OCI-LY7 (cell line): ENCODE measurements at places on chromosomes 2 and 18. TPM values are rescaled to one million over a fixed set of nuclear protein-coding genes. Genes with fewer than 3 reads are reported as not detected.

DNA sequence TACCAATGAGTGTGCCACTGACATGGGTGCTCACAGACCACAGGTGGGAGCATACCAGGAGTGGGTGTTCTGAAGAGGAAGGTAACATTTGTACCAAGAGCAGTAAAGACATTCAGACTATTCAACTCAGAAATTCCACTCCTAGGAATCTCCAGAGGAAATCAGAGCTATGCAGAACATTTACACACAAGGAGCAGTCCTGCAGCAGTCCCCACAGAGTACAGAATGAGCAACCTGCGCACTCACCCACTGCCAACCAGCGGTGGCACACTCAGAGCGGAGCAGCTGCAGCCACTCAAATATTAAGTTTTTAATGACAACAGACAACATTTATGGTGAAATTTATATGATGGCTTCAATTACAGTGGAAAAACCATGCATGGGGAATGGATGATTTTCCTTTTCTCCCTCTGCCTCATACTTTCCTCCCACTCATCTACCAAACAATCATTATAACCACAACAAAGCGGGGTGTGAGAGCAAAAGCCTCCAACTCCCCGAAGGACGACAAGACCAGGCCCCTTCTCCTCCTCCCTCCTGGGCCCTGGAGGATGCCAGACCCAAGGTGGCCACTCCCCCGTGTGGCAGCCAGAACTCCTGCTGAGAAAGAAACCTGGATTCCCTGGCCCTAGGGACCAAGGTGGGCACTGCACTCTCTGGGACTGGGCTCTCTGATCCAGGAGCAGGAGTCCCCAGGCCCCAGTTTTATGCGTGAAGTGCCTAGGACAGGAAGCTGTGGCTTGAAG is 5.4 kb downstream of the HS6ST1 start:
- DNase-seq = no peak

DNA sequence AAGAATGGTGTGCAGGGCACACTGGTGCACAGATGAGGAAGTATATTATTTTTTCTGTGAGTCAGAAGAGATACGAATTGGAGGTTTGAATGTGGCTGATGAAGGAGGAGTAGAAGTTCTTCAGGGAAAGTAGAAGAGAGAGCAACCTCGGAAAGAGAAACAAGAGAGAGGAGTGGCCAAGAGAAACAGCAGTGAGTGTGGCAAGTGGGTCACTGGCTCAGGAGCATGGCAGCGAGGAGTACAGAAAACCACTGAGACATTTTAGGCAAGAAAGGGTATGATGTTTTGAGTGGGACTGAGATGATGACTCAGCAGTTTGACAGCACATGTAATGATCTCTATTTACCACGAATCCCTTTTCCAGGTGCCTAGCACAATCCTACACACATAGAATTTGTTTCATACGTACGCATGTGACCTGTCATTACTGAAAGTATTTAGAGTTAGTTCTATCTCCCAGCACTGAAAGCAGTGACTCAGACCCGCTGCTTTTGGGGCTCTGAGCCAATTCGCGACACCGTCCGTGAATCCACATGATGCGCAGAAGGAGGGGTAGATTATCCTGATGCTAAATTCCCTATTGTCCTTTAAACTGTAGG is 915.4 kb downstream of the DCDC2C start:
- DNase-seq = no peak

- DNase-seq = no peak
These were observed 303.7 kb downstream of the SS18 start for GRCh38 chr18:25786758-25787157.

- no peak for DNase-seq
These were observed 486.8 kb downstream of the PARD3B start for GRCh38 chr2:205032093-205032551.

DNA sequence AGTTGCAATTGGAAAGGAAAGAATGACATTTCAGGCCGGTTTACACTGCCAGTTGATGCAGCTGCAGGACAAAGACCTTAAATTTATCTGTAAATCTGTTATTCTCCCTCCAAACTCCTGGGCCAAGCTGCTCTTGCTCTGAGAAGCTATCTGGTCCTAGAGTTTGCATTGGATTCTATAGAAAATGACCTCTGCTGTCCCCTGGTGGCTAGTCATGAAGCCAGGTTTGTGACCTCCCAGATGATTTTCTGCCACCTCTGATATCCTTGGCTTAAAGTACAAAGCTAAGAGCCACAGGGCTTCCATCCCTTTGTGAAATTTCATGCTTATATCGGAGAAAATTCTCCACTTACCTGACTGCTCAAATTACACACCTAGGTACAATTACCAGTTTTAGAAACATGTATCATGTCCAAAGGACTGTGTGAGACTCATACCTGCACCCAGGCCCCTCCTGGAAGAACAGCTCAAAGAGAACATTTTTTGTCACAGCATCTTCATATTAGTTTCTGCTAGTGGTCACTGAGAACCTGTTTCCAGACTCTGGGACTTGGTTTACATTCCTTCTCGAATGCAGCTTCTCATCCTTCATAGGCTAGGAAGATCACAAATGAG is 28.9 kb upstream of the IER3IP1 start:
- DNase-seq = peak; percentile 23

Gene COLEC11
- total RNA-seq = 1.1 and 1.7 TPM in 2 replicates

GRCh38 chr2:237693291-237693994 is 66.1 kb downstream of the LRRFIP1 start:
- peak; percentile 45 for DNase-seq

DNA sequence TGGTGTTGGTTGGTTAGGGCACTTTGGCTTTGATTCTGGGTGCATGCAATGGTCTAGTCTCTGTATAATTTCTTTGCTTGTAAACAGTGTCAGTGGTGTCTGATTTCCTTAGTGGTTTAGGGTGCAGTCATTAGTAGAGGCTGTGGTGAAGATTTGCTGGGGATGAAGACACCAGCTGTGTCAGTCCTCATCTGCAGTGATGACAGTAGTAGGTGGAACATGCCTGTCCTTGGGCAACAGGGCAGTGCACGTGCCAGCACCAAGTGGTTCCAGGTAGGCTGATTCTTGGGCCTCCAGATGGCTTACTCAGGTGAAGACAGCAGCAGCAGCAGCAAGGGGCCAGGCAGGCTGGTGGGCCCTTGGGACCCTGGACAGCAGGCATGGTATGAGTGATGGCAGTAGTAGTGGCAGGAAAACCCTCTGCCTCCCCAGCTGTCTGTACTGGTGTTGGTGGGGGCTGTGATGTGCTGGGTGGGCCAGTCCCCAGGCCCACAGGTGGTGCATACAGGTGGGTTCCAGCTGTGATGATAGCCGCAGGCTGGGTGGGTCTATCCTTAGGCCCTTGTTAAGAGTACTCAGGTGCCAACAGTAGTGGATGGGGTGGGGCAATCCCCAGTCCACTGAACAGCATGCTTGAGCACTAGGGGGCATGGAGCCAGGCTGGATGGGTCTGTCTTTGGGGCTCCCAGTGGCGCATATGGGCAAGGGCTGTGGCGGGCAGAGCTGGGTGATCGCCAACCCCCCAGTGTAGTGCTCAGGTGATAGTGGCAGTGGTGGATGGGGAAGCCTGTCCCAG is 140.7 kb upstream of the THUMPD2 start:
- peak; percentile 85 for DNase-seq

DNA sequence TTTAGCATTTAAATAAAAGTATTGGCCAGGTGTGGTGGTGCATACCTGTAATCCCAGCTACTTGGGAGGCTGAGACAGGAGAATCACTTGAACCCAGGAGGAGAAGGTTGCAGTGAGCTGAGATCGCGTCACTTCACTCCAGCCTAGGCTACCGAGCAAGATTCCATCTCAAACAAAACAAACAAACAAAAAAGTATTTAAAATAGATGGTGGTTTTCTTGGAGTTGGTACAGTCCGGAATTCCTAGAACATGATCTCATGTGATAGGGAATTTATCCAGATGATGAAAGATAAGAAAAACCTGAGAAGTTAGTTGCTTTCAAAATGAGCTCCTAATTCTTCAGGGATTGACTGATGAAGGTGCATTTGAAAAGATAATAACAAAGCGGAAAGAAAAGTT is 62.0 kb downstream of the BIRC6 start:
- DNase-seq = no peak

Gene ABI2
- 64.6 and 71.5 TPM in 2 replicates for total RNA-seq

- no peak for DNase-seq
These were observed 471.9 kb upstream of the HS6ST1 start for GRCh38 chr2:128790541-128791001.

- no peak for DNase-seq
These were observed 430.4 kb downstream of the TXNL1 start for GRCh38 chr18:56207989-56208388.

DNA sequence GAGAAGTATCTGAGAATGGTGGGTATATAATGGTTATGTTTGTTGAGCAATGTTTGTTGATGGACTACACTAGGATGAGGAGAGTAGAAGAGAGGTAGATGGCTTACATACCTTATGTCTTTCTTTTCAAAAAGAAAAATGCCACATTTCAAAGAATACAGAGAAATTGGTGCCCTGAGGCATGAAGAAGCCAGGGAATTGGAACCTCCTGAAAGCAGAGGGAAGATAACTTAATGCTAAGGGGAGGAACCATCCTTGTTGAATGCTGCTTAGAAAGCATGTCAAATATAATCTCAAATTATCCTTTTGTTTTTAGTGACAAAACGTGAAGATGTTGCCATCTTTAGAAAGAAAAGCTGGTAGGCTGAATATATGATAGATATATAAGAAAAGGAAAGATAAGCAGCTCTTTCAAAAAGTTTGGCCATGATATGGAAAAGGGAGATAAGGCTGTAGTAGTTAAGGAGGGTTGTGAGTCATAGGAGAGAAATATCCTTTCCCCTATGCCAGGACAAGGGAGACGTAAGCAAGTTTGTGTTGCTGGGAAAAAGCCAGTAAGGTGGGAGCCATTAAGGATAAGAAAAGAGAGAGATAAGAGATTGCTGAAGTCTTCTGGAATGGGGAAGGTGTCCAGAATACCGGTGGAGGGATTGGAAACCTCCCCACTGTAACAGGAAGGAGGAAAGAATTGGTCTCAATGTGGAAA is 66.3 kb downstream of the SCN2A start:
- no peak for DNase-seq
